ENCODE measurements at places on chromosomes 6 and 20.

DNA sequence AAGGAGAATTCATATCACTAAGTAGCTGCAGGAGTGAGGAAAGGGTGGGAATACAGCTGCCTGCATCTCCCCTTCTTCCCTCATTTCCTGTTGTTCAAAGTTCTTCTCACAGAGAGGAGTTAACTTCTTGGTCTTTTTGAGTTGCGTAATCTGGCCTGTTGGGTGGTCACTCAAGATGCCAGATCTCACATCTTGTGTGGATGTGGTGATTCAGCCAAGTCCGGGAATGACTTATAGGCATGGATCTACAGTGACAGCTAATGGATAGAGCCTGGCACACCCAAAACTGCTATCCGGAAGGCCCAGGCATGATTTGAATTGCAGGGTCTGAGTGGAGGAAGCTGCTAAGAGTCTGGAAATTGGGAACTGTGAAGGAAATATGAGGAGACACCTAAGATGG lies 100.2 kb upstream of the SLC35B3 start:
- no peak overlapping the region for H3K4me3 ChIP-seq
- no peak overlapping the region for H3K27ac ChIP-seq
- no peaks in the 10 kb centered on the region for H3K4me1 ChIP-seq
- no peak for DNase-seq
- H3K36me3 ChIP-seq, result no peaks in the 10 kb centered on the region
- H3K27me3 ChIP-seq, result no peaks in the 10 kb centered on the region

- peaks cover 19% of the 10 kb centered on the region for H3K36me3 ChIP-seq
- DNase-seq, result no peak
- no peak overlapping the region for H3K4me3 ChIP-seq
- H3K27ac ChIP-seq, result peak overlapping the region; percentile 34
- H3K4me1 ChIP-seq, result no peaks in the 10 kb centered on the region
- H3K27me3 ChIP-seq, result no peaks in the 10 kb centered on the region
Observed at GRCh38 chr20:62175711-62176110, 7.1 kb upstream of the MTG2 start.

DNA sequence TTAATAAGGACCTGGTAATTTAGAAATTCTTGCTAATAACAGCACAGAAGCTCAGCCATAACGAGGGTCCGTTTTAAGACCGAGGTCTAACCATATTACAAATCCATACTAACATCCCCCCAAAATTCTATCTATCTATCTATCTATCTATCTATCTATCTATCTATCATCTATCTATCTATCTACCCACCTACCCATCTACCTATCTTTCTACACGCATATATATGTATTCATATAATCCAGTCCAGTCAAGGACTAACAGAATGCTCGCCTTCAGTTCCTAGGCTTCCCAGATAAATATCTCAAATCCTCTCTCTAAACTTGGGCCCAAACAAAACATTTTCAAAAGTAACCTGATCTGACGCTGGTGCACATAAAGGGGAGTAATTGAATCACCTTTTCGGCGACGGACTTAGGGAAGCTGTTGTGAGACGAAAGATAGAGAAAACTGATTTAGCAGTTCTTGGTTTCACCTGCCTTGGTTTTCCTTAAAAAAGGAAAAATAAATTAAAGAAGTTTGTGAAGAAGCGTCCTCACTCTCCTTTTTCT lies 14.5 kb downstream of the HMGN4 start:
- no peak overlapping the region for H3K4me3 ChIP-seq
- H3K36me3 ChIP-seq, result no peaks in the 10 kb centered on the region
- H3K27ac ChIP-seq, result no peak overlapping the region
- H3K27me3 ChIP-seq, result no peaks in the 10 kb centered on the region

DNA sequence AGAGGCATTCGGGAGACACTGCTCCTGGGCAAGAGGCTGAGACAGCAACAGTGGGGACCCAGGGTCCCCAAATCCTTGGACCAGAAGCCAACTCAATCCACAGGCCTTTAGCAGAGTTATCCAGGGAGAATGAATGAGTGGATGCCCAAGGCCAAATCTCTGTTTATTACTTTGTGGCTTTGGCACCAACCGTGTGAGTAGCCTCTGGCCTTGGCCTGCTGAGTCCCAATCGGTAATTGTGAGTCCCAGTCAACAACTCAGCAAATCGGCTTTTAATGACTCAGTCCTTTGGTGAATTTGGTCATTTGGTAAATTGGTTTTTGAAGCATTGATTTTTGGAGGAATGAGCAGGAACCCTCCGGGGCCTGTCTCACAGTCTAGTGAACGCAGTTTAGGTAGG lies 29.1 kb upstream of the ECI2 start:
- DNase-seq, result no peak
- H3K27ac ChIP-seq, result no peak overlapping the region
- peaks cover 2% of the 10 kb centered on the region for H3K27me3 ChIP-seq
- no peak overlapping the region for H3K4me3 ChIP-seq
- H3K4me1 ChIP-seq, result peaks cover 4% of the 10 kb centered on the region

DNA sequence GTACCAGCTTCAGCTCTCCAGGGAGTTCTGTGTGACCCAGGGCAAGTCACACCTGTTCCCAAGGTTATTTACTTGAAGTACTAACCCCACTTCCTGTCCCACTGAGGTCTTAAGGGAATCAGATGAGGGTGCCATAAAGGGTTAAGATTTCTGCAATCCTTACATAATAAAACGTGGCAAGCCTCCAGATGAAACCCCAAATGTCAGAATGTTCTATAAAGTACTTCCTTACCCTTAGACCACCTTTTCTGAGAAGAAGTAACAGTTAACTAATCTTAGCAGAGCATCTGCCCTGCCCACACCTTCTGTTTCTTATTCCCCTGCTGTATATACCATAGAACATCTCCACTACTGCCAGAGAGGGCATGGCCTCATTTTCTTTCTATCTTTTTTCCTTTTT lies 6.0 kb upstream of the AVP start:
- H3K4me1 ChIP-seq, result peaks cover 24% of the 10 kb centered on the region
- no peak for DNase-seq
- peaks cover 24% of the 10 kb centered on the region for H3K27me3 ChIP-seq
- H3K36me3 ChIP-seq, result no peaks in the 10 kb centered on the region
- no peak overlapping the region for H3K27ac ChIP-seq

GRCh38 chr20:58223358-58223941 lies 5.0 kb downstream of the ANKRD60 start:
- no peak for DNase-seq
- H3K27me3 ChIP-seq, result peaks cover 49% of the 10 kb centered on the region
- no peak overlapping the region for H3K4me3 ChIP-seq
- H3K4me1 ChIP-seq, result peaks cover 6% of the 10 kb centered on the region

DNA sequence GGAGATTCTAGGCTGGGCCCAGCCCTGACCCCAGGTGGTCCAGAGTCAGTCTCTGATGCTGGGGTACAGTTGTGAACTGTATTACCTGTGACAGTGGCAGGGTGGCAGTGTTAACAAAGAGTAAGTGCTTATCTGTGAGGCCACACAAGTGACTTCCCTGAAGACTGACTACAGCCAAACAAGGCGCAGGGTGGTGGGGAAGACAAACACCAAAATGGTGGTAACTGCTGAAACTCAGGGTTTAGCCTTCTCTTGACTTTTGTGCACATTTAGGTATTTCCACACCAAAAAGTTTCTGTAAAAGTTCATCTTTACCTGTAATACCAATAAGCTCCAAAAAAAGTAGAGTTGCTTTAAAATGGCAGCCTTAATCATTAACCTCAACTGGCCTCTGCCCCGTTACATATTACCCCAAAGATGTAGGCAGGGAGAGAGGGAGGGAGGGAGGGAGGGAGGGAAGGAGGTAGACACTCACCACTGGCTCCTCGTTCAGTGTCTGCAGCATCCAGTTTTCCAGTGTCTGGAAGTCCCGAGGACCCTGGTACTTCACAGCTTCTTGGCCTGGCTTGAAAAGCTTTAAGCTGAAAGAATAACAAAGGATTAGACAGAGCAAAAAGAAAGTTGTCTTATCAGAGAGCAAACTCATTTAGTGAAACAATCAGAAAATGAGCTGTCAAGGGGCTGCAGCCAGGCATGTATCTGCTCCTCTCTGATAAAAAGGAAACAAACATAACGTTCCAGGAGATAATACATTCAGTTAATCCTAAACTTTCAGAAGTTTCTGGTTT lies 11.3 kb downstream of the TXNDC5 start:
- H3K27ac ChIP-seq, result no peak overlapping the region
- H3K27me3 ChIP-seq, result no peaks in the 10 kb centered on the region
- H3K36me3 ChIP-seq, result peaks cover 55% of the 10 kb centered on the region
- no peaks in the 10 kb centered on the region for H3K4me1 ChIP-seq
- DNase-seq, result no peak

GRCh38 chr6:147611992-147612391 lies 103.5 kb downstream of the SAMD5 start:
- H3K27me3 ChIP-seq, result no peaks in the 10 kb centered on the region
- H3K36me3 ChIP-seq, result no peaks in the 10 kb centered on the region
- H3K27ac ChIP-seq, result no peak overlapping the region
- no peak for DNase-seq

DNA sequence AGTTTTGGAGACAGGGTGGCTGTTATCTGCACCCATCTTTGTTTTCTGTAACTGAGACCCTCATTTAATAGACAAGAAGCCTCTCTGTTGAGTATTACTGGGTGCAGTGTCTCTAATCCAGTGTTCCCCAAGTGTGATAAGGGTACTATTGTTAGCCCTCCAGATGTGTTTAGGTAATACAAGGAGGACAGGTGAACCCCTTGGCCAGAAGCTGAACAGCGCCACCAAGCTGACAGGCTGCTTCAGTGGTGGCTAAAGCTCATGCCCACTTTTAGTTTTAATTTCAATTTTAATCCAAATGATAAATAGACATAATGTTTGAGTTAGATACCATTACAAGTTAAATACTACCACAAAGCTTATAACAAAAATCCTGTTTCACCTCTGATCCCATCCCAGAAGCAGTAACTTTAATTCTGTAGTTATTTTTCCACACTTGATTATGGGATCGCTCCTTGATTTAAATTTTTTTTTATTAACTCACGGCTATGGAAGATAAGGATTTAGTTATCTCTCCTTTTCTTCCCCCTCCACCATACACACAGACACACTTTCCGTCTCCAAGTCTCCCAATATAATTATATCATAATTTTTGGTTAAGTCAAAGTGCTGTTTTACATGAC lies 8.4 kb upstream of the STK35 start:
- H3K27ac ChIP-seq, result no peak overlapping the region
- H3K36me3 ChIP-seq, result no peaks in the 10 kb centered on the region
- no peaks in the 10 kb centered on the region for H3K4me1 ChIP-seq
- peak; percentile 55 for DNase-seq
- H3K4me3 ChIP-seq, result no peak overlapping the region
- H3K27me3 ChIP-seq, result peaks cover 20% of the 10 kb centered on the region

DNA sequence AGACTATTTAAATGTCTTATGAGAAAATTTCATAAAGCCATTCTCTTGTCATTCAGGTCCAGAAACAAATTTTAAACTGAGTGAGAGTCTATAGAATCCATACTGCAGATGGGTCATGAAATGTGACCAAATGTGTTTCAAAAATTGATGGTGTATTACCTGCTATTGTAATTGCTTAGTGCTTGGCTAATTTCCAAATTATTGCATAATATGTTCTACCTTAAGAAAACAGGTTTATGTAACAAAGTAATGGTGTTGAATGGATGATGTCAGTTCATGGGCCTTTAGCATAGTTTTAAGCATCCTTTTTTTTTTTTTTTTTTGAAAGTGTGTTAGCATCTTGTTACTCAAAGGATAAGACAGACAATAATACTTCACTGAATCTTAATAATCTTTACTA lies 5.0 kb downstream of the MARCKS start:
- H3K27ac ChIP-seq, result no peak overlapping the region
- H3K4me1 ChIP-seq, result peaks cover 18% of the 10 kb centered on the region
- peaks cover 23% of the 10 kb centered on the region for H3K27me3 ChIP-seq
- H3K4me3 ChIP-seq, result no peak overlapping the region
- peaks cover 4% of the 10 kb centered on the region for H3K36me3 ChIP-seq
- no peak for DNase-seq

- no peak for DNase-seq
- peaks cover 37% of the 10 kb centered on the region for H3K27me3 ChIP-seq
- no peaks in the 10 kb centered on the region for H3K36me3 ChIP-seq
- no peak overlapping the region for H3K4me3 ChIP-seq
- H3K27ac ChIP-seq, result no peak overlapping the region
Observed at GRCh38 chr20:4617484-4617883, 104.2 kb upstream of the PRND start.

GRCh38 chr6:157017861-157018260 lies 240.7 kb downstream of the ARID1B start:
- DNase-seq, result no peak
- no peaks in the 10 kb centered on the region for H3K27me3 ChIP-seq
- no peak overlapping the region for H3K4me3 ChIP-seq
- H3K27ac ChIP-seq, result no peak overlapping the region
- peaks cover 30% of the 10 kb centered on the region for H3K4me1 ChIP-seq

DNA sequence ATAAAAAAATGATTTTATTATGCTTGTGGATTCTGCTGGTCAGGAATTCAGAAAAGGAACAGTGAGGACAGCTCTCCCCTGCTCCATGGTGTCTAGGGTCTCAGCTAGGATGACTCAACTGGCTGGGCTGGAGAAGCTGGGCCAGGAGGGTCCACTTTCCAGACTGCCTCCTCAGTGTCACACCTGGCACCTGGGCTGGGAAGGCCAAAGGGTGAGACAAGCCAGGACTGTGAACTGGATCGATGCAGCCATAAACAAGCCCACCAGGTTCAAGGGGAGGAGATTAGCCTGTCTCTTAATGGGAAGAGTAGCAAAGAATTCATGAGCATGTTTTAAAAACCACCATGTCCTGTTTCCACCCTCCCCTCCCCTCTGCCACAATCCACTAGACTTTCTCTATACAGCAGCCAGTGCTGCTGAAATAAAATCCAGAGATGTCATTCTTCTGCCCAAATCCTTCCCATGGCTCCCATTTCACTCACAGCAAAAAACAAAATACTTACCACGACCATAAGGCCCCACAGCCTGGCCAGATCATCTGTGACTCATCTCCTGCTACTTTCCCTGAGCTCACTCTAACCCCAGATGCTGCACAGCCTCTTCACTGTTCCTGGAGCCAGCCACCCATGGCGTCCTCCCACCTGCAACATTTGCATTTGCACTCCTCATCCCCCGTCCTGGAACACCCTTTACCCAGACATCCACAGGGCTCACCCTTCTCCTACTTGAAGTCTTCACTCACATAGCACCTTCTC lies 13.8 kb downstream of the SPTLC3 start:
- DNase-seq, result no peak
- H3K36me3 ChIP-seq, result no peaks in the 10 kb centered on the region
- no peak overlapping the region for H3K27ac ChIP-seq
- no peaks in the 10 kb centered on the region for H3K27me3 ChIP-seq
- H3K4me3 ChIP-seq, result no peak overlapping the region

GRCh38 chr6:51495096-51495495 lies 592.3 kb downstream of the PKHD1 start:
- no peak for DNase-seq
- no peak overlapping the region for H3K27ac ChIP-seq
- no peaks in the 10 kb centered on the region for H3K27me3 ChIP-seq
- H3K4me1 ChIP-seq, result no peaks in the 10 kb centered on the region
- no peak overlapping the region for H3K4me3 ChIP-seq
- no peaks in the 10 kb centered on the region for H3K36me3 ChIP-seq

DNA sequence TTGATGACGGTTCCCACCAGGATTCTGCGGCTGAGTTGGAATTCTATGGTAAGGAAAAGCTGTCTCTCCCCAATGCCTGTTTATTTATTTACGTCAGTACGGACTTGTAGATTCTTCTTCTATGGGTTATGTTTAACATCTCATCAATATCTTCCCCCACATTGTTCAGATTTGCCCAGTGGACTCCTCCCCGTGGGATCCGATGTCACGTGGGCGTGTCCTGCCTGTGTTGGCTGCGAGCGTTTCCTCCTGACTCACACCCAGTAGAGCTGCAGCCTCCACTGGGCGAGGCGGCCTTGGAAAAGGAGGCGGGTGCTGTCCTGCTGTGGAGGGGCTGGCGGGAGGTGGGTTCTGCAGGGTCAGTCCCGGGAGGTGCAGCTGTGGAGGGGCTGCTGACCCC lies 46.8 kb upstream of the SLCO4A1 start:
- H3K4me3 ChIP-seq, result no peak overlapping the region
- DNase-seq, result no peak
- no peaks in the 10 kb centered on the region for H3K36me3 ChIP-seq
- H3K4me1 ChIP-seq, result peaks cover 14% of the 10 kb centered on the region

Data from activated CD8-positive, alpha-beta T cell treated with anti-CD3 and anti-CD28 coated beads, Interleukin-2, amount 10 ng/mL, durations not matched to agents 7 days and 5 days (primary cell).